ENCODE measurements at places on chromosomes 11 and 22. TPM values are rescaled to one million over a fixed set of nuclear protein-coding genes. Genes with fewer than 3 reads are reported as not detected.

The MUC6 gene
- total RNA-seq = 0.49 TPM

The SLC22A8 gene
- not detected for total RNA-seq

- DNase-seq = no peak
Observed at GRCh38 chr11:117836077-117836960, 11.8 kb upstream of the FXYD2 start.

DNA sequence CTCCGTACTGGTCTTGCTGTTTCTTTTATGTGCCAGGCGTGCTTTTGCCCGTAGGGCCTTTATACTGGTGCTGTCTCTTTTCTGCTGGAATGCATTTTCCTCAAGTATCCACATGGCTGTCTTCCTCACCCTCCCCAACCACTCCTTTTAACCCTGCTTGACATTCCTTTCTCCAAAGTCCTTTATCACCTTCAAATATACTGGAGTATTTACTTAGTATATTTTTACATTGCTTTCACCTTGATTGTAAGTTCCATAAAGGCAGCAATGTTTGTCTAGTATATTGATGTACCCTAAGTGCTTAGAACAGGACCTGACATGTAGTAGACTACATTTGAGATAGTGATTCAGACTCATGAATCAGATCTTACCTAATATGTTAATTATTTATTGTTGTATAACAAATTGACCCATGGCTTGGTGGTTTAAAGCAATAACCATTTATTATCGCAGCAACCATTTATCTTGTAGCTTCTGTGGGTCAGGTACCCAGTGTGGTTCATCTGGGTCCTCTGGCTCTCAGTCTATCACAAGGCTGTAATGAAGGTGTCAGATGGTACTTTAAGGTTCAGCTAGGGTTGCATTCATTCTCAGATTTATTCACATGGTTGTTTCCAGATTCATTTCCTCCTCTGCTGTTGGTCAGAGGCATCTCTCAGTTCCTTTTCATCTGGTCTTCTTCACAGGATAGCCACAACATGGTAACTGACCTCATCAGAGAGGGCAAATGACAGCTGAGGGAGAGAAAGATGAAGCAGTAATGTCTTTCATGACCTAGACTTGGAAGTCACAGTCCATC is 34.2 kb downstream of the DDX10 start:
- no peak for DNase-seq

DNA sequence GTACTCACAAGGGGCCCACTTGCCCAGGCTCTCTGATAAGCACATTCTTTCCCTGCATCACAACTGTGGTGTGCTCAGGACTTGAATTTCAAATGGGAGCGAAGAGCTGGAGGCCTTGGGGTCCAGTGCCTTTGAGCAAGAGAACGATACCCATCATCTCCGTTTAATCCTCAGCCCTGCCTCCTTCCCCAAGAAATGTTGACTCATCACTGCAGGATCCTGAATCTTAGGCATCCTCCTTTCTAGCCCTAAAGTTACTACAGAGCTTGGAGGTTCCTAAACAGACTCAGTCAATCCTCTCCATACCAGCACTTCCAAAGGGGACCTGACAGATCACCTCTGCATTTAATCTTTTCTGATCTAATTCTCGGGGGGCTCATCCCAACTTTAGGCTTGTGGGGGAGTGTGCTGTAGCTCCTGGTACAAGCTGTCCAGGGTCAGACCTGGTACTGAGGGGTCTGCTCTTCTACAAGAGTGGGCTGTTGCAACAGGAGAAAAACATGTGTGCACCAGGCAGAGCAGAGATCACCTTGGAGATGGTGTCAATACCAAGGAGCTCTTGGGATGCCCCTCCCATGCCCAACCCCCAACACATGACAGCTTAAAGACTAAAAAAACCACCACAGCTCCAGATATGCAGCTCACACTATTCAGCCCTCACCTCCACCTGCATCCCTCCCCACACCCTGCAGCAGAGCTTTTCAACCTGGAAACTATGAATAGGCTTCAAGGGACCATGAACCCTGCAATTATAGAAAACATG is 3.9 kb upstream of the PRG2 start:
- no peak for DNase-seq

DNA sequence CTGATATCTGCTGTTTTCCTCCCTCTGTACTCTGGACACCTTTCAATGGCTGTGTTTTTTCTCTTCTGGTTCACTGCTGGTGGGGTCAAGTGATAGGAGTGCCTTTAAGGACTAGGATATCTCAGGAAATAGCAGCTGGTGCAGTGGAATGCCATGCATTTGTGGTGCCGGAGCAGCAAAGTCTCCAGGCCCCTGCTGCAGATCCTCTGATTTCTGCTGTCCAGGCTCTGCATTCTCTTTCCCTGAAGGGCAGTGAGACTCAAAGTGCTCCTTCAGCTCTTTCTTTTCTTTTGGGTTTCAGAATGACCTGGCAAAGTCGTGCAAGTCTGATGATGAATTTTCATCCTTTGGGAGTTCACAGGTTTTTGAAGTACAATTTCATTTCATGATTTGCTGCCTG is 774.3 kb downstream of the FAM181B start:
- DNase-seq = no peak

The KDELR3 gene
- total RNA-seq = 11.6 TPM

The ART1 gene
- not detected for total RNA-seq

DNA sequence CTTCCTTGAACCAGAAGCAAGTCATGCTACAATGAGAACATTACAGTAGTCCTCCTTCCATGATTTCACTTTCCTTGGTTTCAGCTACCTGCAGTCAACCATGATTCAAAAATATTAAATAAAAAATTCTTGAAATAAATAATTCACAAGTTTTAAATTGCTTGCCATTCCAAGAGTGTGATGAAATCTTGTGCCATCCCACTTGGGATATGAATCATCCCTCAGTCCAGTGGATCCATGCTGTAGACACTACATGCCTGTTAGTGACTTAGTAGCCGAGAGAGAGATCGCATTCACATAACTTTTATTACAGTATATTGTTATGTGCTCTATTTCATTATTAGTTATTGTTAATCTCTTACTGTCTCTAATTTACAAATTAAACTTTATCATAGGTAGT is 6.0 kb downstream of the HOATZ start:
- no peak for DNase-seq

- no peak for DNase-seq
Observed at GRCh38 chr22:31233001-31233400, 20.9 kb downstream of the LIMK2 start.

The DGCR6 gene
- 2.2 TPM for total RNA-seq

- DNase-seq = no peak
Observed at GRCh38 chr11:43145653-43146052, 166.1 kb upstream of the API5 start.

The CSNK2A3 gene
- total RNA-seq = 2.6 TPM

The PRAME gene
- 68.4 TPM for total RNA-seq

- peak; percentile 85 for DNase-seq
Observed at GRCh38 chr22:36541831-36542411, 13.0 kb upstream of the EIF3D start.

DNA sequence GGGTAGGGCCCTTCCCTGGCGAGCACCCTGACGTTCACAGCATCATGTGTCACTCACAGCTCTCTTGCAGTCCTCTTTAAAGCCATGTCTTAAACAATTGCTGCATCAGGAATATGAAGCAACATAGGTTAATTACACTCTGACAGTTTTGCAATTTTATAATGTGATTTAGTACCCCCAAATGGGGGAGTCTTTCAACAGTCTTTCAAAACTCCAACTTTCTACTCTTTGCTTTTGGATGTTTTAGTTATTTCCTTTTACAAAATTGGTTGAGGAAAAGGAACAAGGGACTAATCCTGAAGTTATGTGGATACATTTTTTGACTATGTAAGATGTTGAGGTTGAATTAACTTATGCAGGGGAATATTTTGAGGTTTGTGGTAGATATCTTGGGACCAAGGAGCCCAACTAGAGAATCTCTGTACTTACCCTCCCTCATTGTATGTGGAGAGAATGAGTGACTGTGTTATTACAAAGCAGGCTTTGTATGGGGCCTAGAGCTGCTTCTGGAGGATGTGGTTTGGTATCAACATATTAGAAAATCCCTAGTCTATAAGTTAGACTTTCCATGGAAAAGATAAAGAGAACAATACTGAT is at the start of gene MMP8:
MMP8 (minus strand) TSS at position 51 of the 597 bp plus-strand sequence. CDS start 99 bp downstream, outside the sequence.
- DNase-seq = no peak
